ENCODE measurements at places on chromosomes 1 and 21.

- no peak for DNase-seq
Observed at GRCh38 chr1:243723050-243723449, 127.0 kb downstream of the AKT3 start.

- no peak for DNase-seq
Observed at GRCh38 chr1:93600663-93601062, 81.0 kb downstream of the BCAR3 start.

DNA sequence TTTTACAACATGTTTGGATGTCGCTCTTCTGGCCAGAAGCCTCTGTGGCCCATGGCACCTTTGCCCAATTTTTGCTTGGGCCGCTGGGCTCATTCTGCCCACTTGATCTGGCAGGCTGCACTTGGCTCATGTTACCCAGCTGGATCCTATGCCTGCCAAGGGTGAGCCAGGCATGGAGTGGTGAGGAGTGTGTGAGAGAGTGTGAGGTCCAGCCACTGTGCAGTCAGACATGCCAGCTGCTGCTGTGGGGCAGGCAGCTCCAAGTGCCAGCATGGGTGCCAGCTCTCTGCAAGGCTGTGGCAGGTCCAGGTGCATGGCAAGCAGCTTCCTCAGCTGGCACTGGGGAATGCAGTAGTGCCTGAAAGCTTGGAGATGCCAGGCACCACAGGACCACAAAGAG, 71.0 kb downstream of the EBNA1BP2 start:
- DNase-seq: no peak

- DNase-seq: no peak
Observed at GRCh38 chr1:171780583-171781175, 781 bp upstream of the METTL13 start.

- no peak for DNase-seq
Observed at GRCh38 chr1:212034516-212035122, 738 bp downstream of the INTS7 start.

- no peak for DNase-seq
Observed at GRCh38 chr21:42633858-42634257, 19.6 kb upstream of the PDE9A start.

GRCh38 chr1:115373305-115373704, 35.3 kb upstream of the NGF start:
- no peak for DNase-seq

DNA sequence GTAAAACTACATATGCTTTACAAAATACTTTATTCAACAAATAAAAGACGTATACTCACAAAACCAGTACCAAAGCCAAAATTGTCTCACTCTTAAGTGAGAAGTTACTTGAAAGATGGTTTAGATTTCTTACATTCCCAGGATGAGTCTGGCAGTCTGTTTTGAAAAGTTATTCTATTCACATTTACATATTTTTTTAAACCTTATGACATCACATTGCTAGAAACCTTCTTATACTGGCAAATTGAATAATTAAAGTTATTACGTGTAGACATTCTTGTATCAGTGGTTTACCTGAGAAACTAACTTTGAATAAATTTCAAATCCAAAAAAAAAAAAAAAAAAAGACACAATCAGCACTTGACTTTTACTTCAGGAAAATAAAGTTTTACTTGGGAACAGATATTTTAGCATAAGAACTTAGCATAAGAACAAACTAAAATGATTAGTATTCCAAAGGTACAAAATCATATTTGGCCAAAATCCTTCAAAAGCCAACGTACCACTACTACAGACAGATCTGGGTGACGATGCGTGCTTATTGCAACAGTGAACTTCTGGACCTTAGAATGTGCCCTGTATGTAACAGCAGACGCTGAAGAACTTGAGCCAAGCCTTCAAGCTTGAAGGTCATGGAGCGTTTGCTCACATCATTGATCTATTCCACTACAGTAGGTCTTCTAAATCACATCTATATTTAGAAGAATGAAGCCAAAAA, 2.5 kb downstream of the CDC42BPA start:
- no peak for DNase-seq

DNA sequence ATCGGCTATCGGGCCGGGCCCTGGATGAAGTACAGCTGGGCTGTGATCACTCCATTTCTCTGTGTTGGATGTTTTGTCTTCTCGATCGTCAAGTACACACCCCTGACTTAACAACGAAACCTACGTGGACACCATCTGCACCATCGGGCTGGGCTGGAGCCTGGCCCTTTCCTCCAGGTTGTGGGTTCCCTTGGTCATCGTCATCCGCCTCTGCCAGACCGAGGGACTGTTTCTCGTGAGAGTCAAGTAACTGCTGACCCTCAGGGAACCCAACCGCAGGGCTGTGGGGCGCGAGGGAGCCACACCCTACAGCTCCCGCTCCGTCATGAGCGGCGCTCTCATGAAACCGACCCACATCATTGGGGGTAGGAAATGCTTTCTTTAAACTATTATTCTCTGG, 842.4 kb upstream of the TMPRSS15 start:
- DNase-seq: no peak

DNA sequence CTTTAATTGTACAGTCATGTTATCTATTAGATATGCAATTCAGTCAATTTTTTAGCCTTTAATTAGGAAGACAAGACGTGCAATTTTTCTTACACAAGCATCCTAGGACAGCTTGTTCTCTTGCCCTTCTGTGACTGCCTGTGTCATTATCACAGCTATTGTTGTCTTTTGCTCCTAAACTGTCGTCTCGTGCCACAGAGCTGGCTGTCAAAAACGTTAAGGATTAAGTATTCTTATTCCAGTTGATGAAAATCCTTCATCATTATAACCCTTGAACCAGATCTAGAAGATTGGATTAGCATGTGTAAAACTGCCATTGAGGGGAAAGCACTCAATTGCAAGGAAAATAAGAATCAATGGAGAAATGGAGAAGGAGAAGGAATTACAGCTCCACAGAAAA, 43.8 kb upstream of the AIM2 start:
- DNase-seq: no peak

- DNase-seq: no peak
Observed at GRCh38 chr1:232868793-232869491, 63.7 kb downstream of the MAP10 start.

DNA sequence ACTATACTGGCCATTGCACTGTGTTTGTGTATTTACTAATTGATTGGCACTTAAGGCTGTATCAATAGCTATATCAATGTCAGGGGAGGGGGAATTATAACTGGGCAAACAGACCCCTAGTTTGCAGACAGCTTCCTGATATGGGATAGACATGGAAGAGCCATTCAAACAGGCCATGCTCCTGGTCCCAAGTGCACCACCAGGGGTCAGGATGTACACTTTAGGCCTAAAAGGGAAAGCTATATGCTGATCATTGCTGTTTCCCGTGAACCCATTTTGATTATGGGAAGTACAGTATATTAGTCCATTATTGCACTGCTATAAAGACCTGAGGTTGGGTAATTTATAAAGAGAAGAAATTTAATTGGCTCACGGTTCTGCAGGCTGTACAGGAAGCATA, 124.9 kb upstream of the BACE2 start:
- DNase-seq: no peak

DNA sequence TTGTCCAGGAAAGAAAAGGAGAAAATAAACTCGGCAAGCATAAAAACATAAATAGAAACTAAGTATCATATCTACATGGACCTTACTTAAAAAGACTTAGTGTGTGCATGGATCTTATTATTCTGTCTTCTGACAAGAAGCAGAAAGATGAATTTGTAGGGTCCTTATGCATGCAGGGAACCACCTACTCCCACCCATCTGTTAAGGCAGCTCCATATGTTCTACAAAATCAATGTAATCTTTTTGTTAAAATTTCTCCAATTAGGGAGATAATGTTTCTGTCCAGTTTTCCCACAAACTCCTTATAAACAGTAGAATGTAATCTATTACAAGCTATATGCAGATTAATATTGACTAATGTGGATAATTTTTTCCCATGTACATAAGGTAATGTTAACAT, 13.9 kb upstream of the PTPN14 start:
- DNase-seq: no peak

GRCh38 chr1:14800500-14801076, 202.1 kb downstream of the KAZN start:
- DNase-seq: no peak

DNA sequence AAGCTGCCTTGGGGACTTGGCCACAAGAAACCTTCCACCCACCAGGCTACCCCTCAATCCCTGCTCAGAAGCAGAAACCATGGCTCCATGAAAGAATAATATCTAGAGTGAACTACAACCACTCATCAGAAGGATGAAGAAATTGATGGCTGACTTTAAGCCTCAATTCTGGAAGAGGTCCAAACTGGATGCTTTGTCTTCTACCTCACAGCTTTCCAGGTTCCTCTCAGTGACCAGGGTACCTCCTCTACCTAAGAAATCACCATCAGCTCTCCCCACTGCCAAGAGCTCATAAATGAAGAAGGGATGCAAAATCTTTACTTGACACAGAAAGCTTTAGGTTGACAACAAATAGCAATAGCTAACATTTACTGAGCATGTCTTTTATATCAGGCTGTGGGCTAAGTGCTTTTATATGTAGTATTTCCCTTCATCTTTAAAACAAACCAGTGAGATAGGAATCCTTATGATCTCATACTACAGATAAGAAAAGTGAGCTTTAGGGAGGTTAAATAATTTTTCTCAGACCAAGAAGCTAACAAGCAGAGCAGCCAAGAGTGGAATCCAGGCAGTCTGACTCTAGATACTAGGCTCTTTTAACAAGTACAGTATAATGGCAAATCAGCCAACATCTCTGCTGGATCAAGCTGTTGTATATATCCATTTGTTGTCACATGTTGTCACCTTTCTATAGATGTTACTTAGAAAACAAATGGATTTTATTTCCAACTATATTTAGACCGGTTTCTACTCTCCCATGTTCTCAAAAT, 243.0 kb upstream of the SGIP1 start:
- no peak for DNase-seq

DNA sequence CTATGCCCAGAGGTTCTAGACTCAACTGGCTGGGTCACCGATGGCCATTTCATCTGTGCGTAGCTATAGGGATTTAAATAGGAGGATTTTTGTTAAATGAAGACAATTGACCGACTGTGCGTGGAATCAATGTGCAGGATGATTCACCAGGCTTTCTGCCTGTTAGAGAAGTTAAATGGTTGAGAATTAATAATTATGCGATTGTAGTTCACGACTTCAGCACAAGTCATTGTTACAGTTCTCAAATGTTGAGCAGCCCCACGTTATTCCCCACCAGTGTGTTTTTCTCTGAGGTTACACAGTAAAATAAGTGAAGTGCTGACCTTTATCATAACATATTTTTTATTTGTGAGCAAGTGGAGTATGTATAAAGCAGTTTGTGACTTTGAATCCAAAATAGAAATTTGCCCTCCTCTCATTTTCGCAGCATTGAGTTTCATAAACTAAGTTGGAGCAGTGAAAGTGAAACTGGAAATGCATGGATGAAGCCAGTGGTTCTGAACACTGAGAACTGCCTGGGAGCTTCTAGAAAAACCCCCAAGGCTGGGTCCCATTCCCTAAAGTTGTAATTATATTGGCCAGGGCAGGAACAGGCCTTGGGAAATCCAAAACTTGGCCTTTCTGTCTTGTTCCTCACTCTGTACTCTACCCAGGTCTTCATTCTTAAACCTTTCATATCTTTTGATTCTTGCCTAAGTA, 102.6 kb downstream of the GALNT2 start:
- DNase-seq: no peak

DNA sequence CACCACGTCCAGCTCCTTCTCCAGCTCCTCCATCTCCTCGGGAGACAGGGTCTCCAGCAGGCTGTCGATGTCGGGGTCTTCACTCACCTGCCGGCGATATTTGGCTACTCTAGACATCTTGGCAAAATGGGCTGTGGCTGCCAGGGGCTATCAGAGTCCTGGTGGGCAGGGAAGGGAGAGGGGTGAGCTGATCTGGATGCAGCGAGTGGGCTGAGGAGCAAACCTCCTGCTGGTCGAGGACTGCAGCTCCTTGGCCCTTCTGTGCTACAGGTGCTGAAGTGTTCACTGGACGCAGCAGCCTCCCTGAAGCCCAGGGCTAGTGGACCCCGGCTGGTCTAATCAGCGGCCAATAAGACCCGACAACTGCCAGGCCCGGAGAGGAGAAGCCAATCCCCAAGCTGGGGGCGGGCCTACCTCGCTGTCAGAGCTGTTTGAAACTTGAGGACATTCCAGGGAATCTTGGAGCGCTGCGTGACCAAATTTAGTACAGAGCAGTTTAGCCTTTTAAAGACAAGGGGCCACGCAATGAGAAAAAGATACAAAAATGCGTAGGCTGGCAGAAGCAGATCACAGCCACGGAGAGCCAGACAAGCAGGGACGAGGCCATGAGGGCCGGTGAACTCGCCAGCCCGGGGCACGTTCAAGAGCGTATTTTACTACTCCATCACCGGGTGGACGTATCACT, at the start of gene LMOD1:
Gene LMOD1, minus strand, starts transcription at position 325 of the 685 bp plus-strand sequence. Its CDS starts 208 bp downstream, at position 117.
- DNase-seq: peak; percentile 78

DNA sequence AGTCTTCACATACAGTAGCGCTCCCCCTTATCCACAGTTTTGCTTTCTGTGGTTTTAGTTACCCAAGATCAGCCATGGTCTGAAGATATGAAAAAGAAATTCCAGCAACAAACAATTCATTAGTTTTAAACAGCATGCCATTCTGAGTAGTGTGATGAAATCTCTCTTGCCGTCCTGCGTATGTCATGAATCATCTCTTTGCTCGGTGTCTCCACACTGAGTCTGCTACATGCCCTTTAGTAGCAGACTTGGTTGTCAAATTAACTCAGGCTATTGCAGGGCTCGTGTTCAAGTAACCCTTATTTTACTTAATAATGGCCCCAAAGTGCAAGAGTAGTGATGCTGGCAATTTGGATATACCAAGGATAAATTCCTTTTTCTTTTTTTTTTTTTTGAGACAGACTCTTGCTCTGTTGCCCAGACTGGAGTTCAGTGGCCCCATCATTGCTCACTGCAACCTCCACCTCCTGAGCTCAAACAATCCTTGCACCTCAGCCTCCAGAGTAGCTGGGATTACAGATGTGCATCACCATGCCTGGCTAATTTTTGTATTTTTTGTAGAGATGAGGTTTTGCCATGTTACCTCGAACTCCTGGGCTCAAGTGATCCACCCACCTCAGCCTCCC, 22.6 kb downstream of the PHACTR4 start:
- DNase-seq: no peak

GRCh38 chr1:48245106-48245505, 22.6 kb downstream of the SLC5A9 start:
- no peak for DNase-seq

GRCh38 chr1:225846331-225847310, 35.6 kb downstream of the TMEM63A start:
- DNase-seq: no peak

DNA sequence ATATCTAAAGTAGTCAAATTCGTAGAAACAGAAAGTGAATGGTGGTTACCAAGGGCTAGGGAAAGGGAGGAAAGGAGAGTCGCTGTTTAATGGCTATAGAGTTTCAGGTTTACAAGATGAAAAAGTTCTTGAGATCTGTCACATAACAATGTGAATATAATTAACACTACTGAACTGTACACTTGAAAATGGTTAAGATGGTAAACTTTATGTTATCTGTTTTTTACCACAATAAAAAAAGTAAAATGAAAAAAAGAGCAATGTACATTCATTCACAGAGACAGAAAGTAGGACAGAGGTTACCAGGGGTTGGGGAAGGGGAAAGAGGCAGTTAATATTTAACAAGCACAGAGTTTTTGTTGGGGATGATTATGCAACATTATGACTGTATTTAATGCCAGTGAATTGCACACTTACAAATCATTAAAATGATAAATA, 53.3 kb upstream of the SEC16B start:
- DNase-seq: no peak

- no peak for DNase-seq
Observed at GRCh38 chr21:39341249-39341923, 7.5 kb downstream of the HMGN1 start.

- DNase-seq: peak; percentile 80
Observed at GRCh38 chr1:6260961-6261614, at the start of gene GPR153. Gene GPR153 (minus strand): TSS chr1:6261098. CDS start chr1:6254905, 6,193 bp downstream.
